Activated CD4-positive, CD25-positive, alpha-beta regulatory T cell (primary cell): ENCODE measurements at places on chromosomes 5 and 9.

DNA sequence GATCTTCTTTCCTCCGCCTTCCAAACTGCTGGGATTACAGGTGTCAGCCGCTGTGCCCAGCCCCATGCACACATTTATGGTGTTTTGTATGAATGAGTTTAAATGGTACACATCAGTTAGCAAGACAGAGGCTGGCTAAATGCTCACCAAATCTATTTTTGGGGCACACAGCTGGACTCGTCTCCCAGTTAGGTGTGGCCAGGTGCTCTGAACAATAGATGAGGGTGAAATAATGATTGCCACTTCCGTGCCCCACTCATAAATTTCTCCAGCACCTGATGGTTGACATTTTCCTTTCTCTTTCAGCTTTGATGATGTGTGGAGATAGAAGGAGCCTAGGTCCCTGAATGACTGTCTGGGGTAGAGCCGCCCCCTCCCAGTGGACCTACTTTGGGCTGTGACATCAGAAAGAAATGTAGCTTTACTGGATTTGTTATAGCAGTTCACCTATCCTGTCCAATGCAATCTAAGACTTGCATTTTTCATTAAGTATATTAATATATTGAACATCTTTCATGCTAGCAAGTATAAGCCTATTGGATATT lies 8.6 kb upstream of the RAPGEF1 start:
- no peak for DNase-seq

DNA sequence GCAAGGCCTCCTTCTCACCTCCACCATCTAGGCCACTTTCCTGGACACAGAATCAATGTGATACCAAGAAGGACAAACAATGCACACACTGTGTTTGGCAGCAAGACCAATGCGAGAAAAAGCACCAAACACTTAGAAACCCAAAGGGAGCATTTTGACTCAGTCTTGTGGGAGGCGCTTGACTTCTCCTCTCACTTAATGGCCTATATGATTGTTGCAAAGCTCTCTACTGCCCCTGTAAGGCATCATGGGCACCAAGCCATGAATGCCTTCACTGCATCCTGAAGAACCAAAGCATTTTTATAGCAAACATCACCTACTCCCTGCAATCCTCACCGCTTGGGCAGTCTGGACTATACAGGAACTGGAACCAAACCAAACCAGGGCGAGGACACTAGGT lies 57.5 kb downstream of the CDH6 start:
- no peak for DNase-seq

GRCh38 chr5:16784088-16784487 lies 152.0 kb downstream of the MYO10 start:
- DNase-seq: no peak

- no peak for DNase-seq
Observed at GRCh38 chr5:23029290-23029689, 176.1 kb upstream of the CDH12 start.

- DNase-seq: no peak
Observed at GRCh38 chr5:98110282-98110691, 663.2 kb upstream of the RGMB start.
